ENCODE measurements at places on chromosomes 2 and 18.

DNA sequence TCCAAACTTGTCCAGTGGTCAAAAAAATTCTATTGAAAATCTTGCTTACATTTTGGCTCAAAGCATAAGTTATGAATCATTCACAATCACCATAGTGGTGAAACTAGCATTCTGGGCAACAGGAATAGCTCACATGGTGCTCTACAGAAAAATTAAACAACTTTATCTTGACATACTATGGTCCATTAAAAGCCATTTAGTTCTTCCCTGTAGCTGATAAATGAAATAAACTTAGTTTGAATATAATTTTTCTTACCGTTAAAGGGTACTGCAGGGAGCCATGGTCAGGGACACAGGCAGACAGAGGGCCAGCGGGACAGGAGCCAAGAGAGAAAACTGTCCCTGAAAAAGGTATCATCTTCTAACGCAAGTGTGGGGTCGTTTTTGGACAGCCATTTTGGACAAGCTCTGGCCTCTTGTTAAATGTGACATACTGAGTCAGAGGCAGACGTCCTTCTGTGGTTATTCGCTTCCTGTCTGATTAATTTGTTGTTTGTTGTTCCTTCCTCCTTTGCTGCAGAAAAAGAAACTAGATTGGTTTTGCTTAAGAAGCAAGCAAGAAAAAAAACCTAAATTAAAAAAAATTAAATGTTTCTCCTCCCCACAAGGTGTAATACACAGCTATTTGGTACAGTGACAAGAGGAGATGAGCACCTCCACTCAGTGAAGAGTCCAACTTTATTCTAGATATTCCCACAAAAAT, at the start of gene WIPF1:
TSS of gene WIPF1 (minus strand) at position 460 of the 703 bp plus-strand sequence. CDS start 12,231 bp downstream, outside the sequence.
- no peak for DNase-seq

- DNase-seq = no peak
Measured at GRCh38 chr18:49812286-49813068, 856 bp downstream of the ACAA2 start.

DNA sequence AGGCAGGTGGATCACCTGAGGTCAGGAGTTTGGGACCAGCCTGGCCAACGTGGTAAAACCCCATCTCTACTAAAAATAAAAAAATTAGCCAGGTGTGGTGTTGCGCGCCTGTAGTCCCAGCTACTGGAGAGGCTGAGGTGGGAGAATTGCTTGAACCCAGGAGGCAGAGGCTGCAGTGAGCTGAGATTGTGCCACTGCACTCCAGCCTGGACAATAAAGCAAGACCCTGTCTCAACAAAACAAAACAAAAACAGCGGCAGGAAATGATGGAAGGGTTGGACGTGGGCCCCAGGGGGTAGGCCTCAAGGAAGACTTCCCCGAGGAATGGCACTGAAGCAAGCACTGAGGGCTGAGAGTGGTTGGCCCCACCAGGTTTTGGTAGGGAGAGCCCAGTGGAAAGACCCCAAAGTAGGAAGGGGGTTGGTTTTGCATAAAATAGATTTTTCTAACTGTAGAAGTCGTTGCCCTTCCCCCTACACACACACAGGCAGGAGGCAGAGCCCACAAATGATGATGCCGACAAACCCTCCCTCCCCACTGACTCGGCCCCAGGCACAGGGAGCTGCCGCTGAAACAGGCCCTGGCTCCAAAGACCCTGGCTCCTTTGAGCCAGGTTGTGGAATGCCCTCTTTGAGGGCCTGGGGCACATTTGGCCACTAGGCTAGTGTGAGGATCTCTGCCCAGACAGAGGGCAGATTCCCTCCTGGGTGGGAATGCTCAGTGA, 104.8 kb downstream of the CABLES1 start:
- DNase-seq = no peak

- no peak for DNase-seq
Measured at GRCh38 chr2:11873356-11874154, 127.1 kb downstream of the LPIN1 start.

DNA sequence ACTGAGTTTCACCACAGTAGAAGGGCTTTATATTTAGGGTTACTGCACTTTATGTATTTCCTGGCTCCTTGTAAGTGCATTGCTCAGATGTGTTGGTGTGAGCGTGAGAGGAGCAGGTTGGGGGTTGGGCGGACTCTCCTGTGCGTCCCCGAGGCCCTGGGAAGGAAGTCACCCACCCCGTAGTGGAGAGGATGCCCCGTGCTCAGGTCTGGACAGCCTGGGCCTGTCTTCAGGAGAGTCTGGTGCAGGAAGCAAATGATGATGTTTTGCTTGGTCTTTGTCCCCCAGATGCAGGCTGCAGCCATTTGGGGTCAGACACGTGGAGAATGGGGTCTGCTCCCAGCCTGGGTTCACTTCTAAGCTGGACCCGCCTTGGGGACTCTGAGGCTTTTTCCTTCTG, 182.8 kb downstream of the LDLRAD4 start:
- no peak for DNase-seq

GRCh38 chr2:33478968-33479731, 2.7 kb downstream of the RASGRP3 start:
- no peak for DNase-seq

DNA sequence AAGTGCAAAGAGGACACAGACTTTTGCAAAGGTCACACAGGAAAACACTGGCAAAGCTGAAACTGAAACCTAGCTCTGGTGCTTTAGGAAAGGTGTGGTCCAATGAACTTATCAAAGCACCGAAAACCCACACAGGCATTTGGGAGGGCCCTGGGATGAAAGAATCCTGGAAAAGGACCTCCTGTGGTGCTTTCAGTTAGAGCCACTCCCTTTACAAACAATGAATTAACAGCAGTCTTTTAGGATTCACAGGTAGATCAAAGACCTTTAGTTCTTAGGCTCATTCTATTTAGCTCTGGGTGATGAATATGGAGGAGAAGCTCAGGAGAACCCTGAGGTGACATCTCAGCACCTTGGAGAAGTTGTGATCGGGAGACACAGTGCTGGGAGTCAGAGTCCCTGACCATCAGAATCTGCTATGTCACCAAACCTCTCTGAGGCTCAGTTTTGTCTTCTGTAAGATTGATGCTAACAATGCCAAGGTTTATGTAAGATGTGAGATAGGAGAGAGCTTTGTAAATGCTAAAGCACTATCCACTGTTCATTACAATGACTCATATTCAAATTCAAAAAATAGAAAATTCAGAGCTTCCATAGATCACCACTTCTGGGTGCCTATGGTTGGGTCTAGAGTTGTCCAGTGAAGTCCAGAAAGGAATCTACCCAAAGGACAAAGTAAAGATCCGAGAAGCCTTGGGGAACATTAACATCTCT, 39.3 kb downstream of the VSNL1 start:
- DNase-seq = peak; percentile 85

GRCh38 chr2:160703648-160704585, 210.3 kb upstream of the RBMS1 start:
- DNase-seq = no peak

- DNase-seq = no peak
Measured at GRCh38 chr2:146123714-146124113, 1603.8 kb upstream of the ZEB2 start.

DNA sequence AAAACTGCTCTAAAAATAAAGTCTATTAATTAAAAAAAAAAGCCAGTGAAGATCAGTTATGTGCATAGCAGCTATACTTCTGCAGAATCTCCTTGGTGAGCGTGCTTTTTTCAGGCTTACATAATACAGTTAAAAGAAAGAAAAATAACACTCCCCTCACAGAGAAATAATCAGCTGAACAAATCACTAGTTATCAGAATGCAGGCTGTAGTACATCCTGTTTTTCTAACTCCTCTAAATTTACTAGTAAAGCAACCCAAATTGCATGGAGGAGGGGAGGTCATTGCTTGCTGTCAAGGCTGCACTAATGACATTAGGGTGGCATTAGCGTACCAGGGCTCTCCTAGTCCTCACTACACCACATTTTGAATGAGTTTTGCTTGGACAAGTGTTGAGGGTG, 192.2 kb downstream of the PLCL1 start:
- DNase-seq = no peak

- DNase-seq = no peak
Measured at GRCh38 chr18:26544451-26544850, 3.9 kb downstream of the KCTD1 start.
